Tongue (tissue), 3 donors: ENCODE measurements at places on chromosomes 3 and 15.
A peak's percentile ranks its signal among the peaks of the same experiment; 100 is the strongest.

DNA sequence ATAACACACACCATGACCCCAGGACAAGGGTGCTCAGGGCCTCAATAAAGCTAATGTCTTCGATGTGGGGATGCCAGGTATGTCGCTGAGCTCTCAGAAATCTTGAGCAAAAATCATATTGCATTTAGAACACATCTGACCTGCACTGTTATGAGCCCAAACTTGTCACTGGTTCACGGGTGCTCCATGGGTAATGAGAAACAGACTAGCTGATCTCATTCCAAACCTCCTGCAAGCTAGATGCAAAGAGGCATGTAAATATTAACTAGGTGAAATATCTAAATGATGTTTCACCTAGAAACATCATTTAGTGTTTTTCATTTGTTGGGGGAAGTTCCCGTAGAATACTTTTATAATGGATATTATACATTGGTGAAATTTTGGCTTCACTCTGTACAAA is 549.4 kb downstream of the OCA2 start:
- DNase-seq = no peak

DNA sequence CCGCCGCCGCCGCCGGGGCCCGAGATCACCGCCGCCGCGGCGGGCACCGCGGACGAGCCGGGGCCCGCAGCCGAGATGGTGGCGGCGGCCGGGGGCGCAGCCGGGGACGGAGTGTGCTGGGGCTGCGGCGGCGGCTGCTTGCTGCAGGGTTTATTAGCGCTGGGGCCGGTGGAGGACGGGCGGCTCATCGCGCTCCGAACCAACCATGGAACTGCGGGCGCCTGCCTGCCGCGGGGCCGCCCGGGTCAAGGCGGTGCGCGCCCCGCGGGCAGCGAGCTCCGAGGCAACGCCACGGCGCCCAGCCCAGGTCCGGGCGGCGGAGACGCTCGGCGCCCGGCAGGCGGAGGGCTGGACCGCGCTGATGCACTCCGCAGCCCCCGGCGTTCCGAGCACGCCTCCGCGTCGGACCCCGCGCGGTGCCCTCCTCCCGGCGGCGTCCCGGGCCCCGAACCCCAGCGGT is 277 bp downstream of the SIAH2 start:
- DNase-seq = no peak

- no peak for DNase-seq
Observed at GRCh38 chr3:191721990-191722389, 261.0 kb downstream of the PYDC2 start.

DNA sequence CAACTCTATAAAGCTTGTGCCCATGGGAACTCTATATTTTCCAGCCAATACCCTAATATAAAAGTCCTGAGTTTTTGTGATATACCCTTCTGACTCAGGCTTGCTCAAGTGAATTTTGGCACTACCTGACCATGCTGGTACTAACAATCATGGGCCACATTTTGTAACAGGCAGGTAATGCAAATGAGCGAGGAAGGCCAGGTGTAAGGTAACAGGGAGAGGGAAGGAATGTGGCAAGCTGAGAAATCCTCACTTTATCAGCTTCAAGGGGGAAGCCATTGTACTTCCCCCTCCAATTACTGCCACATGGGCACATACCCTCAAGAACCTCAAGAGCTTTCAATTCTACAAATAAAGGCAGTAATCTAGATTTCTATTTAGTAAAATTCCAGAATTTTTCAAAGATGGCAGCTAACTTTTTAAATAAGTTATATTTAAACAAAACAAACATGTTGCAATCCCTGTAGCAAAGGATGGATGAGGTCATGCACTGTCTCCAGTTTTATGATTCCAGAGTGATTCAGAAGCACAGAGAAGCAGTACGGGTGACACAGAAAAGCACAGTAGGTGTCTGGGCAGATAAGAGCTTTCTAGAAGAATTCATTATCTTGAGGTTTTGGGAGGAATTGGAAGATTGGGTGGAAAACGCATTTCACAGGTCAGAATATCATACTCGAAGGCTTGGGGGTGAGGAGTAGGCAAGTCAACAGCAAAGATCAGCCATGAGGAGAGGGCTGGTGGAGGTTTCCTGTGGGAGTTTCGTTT is 87.6 kb downstream of the FOXP1 start:
- no peak for DNase-seq

DNA sequence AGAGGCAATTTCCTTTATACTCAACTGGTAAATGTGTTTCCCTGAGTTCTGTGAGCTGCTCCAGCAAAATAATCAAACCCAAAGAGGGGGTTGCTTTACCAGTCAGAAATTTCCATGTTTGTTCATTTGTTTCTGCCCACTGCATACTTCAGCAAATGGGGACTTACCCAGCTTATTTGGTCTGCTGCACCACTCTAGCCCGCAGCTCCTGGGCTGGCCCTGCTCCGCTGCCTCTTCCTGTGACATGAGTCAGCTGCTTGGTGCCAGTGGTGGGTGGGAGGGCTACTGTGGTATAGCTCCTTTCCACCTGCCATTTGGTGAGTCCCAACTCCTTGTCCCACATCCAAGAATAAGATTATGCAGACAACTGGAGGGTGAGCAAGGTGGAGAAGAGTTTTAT is 644.2 kb downstream of the MCTP2 start:
- DNase-seq = no peak

DNA sequence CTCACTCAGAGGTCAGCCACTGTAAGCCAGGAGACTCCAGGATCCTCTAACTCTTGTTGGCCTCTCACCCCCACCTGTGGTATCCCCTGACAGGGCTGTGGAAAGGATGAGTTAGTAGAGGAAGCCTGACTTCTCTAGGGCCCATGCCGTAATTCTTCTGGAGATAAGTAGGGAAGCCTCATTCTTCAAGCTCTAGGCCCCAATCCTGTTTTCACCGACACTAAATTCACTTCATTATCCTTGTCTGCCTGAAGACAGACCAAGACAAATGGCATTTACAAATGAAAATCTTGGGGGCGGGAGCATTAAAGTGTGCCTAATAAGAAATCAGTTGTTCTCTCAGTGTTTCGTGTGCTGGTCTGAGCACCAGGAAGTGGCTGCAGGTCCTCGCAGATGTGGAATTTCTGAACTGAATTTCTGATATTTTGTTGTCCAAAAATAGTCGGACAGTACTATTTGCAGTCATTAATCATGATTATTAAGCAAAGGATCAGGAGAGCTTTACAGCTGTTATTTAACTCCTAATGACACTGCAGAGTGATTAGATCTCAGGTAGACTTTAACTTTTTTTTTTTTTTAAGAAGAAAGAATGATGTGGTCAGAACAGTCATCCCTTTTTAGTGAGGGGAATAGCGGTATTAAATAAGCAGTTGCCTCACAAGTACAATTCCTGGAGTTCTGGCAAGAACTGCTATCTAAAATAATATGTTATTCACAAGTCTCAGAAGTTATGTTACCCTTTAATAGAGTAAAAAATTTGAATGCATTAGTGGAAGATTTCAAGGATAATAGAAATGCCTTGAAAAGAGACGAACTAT is 58.4 kb downstream of the RBMS3 start:
- DNase-seq = no peak

DNA sequence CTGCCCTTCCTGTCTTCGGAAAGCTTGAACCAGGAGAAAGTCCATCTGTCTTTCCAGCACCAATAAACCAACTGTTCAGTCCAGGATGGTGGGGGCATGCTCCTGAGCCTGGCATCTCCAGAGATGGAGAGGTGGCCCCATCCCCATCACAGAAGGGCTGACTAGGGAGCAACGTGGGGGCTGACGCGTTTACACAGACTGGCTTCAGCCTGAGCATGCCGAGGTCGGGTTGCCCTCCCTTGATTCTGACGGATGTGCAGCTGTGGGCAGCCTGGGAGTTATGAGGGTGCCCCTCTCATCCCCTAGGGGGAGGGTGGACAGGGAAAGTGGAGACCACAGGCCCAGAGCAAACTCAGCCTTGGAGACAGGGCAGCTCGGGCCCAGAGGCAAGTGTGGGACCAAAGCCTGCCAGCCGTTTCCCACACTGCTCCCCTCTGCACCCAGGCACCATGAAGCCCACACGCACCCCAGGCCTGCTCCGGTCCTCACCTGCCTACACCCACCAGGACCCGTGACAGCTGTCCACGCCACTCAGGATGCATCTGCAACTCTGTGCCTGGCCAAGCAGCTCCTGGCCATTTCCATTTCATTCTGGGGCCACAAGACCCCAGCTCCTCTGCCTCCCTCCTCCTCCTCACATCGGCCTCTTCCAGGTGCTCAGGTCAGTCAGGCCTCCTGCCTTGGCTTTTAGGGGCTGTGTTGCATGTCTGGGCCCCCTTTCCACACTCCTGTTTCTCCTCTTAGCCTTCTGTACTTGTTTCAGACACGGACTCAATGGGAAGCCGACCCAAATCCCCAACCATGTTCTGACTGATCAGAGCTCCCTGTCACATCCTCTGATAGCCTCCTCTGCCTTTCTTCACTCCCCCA is 48.2 kb upstream of the SLC41A3 start:
- no peak for DNase-seq

DNA sequence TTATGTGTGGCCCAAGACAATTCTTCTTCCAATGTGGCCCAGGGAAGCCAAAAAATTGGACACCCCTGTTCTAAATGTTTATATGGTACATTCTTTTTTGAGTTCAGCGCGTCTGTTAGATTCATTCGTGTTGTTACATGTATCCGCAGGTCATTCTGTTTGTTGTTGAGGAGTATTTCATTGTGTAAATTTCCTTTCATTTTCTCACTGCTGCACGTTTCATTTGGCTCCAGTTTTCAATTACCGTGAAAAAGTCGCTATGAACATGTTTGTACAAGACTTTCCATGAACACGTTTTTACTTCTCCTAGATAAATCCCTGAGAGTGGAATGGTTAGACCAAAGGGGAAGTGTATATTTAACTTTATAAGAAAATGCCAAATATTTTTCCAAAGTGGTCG is 7.5 kb upstream of the OPA1 start:
- DNase-seq = peak; percentile 28

DNA sequence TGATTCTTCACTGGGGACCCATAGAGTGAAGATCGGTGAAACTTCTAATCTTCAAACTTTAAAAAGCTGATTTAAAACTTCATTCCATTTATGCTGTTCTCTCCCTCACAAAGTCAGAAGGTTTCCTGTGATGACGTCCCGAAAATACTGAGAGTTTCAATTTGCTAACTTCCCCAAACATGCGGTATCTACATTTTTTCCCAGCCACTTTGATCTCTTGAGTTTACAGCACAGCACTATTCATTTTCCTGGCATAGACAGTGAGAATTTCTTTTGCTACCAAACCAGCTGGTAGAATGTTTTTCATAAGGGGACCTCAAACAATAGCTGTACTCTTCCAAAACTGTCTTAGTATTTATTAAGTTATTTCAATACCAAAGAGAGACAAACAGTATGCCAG is 156.8 kb downstream of the LSAMP start:
- DNase-seq = no peak

- DNase-seq = peak; percentile 76
Observed at GRCh38 chr15:77069521-77070121, 1.3 kb downstream of the TSPAN3 start.

GRCh38 chr3:177596816-177597271 is 399.6 kb upstream of the TBL1XR1 start:
- no peak for DNase-seq

DNA sequence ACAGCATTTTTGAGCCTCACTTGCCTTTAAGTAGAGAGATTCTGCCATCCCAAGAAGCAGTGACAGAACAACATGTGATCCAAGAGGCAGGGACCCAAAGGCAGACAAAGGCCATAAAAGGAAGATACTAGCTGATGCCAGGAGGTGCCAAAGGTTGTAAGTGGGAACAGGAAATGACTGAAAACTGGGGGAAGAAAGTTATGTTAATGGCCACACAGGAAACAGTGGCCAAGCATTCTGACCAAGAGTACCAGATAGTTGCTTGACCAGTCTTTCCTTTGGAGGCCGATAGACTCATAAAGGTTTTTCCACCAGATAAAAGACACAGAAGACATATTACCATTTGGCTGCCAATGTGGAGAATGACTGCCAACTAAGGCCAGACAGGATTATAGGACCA is 274.5 kb upstream of the PEX5L start:
- DNase-seq = no peak

DNA sequence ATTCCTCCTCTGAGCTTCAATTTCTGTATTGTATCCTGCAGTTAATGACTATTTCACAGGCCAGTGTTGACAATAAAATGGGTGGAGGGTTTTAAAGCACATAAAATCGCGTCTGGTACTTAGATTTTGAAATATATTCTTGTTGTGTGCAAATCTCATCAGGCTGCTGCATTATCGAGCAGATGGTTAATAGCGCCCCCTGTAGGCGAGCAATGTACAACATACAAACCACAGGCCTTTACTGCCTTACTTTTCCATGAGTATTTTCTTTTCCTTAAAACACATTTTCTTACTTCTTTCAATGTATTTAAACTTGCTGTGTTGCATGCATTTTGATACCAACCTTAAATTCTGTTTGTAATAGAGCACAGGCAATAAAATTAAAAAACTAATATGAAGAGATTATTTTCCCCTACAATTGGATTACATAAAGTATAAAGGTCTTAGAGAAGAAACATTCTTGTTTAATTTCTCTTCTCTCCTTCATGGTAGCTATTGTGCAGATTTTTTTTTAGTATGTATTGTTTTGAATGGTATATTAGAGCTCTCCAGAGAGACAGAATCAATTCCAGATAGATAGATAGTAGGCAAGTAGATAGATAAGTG is 608.4 kb downstream of the CADM2 start:
- peak; percentile 48 for DNase-seq

DNA sequence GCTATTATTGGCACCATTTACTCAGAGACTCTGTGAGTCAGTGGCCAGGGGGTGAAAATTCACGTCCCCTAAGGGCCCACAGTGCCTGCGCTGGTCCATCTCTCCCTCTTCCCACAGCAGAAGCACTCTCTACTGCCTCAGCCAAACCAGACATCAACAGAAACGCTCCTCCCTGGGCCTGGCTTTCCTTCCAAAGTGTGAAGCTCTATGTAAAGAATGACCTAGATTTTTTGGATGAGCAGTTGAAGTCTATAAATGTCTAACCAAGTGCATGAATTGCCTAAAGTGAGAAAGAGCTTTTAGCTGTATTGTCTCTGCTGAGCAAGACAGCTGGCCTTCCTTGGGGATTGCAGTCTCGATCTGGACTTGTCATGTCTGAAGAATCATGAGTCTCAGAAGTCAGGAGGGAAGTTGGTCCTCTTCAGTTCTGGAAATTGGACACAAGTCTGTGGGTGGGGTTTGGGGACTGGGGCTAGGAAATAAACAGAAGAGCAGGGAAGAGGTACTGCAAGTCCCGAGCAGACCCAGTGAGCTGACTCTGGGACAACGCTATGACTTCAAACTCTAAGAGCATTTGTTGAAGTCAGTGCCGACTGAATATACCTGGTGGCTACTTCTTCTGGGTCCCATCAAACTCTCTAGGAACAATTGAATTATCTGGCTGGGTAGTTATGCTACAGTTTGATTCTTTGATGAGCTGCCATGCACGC is 29.0 kb downstream of the RASGRP1 start:
- DNase-seq = no peak

DNA sequence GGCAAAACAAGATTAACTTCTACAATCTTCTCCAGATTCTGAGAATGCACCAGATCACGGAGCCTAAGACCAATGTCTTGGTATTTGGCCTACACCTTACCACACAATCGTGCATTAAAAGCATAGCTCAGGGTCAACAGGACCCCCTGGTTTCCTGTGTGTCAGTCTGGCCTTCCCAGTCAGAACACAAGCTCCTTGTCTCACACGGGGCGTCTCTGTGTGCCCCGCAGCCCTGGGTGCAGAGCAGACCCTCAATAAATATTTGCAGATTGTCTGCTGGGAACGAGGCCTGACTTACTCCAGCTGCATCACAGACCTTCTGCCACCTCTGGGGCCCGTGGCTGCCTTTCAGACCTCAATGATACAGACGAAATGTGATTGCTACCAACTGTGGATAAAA is 82.5 kb upstream of the CTNNB1 start:
- no peak for DNase-seq

GRCh38 chr3:14461748-14462324 is 59.4 kb downstream of the SLC6A6 start:
- peak; percentile 59 for DNase-seq

- DNase-seq = no peak
Observed at GRCh38 chr3:153192327-153192726, 30.3 kb downstream of the RAP2B start.
